ENCODE measurements at places on chromosomes 3 and 15.

GRCh38 chr3:43620831-43621655 is 768 bp downstream of the ANO10 start:
- DNase-seq, result no peak

DNA sequence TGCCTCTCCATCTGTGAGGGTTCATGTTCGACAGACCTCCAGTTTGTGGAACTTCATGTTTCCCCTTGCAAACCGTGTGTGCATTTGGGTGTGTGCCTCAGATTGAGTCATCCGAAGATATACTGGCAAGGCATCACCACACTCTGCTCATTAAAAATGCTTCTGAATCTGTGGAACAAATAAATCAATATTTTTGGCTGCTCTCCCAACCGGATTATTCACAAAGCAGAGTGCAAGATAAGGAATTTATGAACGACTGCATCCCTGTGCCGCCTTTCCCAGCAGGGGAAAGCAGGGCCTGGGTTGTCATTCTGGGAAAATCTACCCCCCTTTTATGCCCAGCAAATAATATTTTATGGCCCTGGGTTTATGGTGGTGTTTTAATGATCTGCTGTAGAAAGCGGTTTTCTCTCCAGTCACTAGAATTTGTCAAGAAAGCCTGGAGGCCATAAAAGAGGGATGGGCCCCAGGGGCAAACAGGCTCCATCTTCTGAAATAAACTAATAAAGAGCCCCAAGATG is 4.2 kb upstream of the WNT5A start:
- DNase-seq, result no peak

DNA sequence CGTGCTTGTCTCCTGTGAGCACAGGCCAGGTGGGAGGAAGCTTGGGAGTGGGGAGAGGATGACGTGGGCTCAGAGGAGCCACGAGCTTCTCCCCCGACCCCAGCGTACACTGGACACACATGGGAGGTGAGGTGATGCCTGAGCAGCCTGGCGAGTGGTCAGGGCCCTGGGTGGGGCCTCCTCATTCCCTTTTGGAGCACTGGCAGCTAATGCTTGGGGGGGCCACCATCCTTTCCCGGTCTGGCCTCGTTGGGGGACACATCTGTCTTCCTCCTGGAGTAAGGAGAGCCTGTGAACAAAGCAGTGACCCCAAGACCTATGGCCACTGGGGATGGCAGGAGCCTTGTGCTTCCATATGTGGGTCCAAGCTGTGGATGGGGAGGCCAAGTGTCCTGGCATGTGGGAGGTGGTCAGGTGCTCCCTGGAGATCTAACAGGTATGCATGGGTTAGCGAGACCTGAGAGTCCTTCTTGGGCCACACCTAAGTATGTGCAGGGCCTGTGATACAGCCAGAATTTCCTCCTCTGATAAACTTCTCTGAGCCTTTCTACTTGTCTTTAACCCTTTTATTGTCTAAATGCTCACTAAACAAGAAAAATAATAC is 9.5 kb downstream of the KLF13 start:
- DNase-seq, result no peak

GRCh38 chr3:67875338-67875737 is 220.9 kb upstream of the SUCLG2 start:
- DNase-seq, result no peak

DNA sequence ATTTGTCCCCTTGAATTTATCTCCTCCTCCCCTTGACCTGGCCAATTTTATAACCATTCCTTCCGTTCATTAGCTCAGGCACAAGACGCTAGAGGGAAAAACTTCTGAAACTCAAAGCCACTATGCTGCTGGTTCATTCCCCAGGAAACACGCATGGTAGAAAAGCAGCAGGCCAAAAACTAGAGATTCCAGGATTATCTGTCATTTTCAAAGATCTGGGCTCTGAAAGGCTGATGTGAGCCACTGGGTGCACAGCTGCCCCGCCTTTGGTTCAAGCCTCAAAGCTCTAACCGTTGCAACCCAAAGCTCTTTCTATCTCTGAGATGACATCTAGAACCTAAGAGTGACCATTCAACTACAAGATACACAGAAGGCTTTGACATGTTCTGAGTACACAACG is 6.1 kb downstream of the ANP32A start:
- DNase-seq, result no peak

- no peak for DNase-seq
These were observed 1.6 kb upstream of the NOX5 start for GRCh38 chr15:69012761-69013364.

DNA sequence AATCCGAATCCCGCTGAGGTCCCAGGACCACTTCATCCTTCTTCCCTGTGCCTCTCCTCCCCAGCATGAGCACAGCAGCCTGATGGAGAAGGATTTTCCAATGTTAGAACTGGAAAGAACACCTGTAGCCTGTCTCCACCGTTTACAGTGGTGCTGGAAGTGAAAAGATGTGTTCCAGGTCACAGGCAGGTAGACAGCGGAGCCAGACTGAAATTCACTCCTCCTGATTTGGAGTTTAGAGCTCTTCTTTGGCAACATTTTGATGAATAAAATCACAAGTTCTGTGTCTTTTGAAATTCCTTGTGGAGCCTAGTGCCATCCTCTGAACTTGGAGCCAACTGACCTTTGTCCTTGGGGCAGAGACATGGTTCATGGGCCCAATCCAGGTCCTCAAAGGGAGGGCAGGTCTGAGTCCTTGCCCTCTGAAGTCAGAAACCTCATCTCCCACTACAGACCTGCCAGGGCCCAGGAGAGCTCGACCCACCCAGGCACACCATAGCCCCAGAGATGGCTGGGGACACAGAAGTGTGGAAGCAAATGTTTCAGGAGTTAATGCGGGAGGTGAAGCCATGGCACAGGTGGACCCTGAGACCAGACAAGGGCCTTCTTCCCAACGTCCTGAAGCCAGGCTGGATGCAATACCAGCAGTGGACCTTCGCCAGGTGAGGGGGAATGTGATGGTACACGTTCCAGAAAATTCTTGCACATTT is at the start of gene RTP3:
Gene RTP3 (plus strand): TSS at position 421 of the 710 bp plus-strand sequence. CDS start 87 bp downstream, at position 508.
- no peak for DNase-seq

DNA sequence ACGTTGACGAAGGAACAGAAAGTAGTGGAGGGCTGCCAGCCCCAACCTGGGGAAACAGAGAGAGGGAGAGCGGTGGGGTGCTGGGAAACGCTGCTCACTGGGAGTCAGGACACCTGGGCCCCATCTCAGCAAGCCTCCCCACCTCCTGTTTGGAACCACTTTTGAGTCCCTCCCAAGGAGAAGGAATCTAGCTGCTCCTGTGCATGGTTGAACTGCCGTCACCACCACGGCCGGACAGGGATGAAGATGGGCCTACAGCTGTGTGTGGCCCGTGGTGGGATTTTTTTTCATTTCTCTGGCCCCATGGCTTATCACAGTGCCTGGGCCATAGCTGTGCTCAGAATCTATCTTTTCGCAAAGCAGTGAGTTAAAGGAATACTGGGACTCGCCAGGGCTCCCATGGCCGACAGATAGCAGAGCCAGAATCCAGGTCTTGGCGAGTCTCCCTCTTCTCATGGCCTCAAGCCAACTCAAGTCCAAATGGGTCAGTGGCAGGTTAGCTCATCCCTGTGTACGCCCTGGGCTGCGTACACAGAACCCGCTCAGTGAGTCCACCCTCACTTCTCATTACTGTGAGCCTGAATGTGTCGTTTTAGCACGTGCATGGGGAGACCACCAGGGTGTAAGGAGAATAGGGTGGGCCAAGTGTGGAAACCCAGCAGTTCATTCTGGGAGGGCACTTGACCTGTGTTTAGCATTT is 271.2 kb downstream of the FAM43A start:
- DNase-seq, result no peak

- DNase-seq, result no peak
These were observed 132.9 kb downstream of the KCNMB2 start for GRCh38 chr3:178669022-178669601.

- no peak for DNase-seq
These were observed 14.7 kb upstream of the MBNL1 start for GRCh38 chr3:152254041-152254440.

GRCh38 chr3:10322352-10322710 is 1.4 kb upstream of the SEC13 start:
- no peak for DNase-seq

- no peak for DNase-seq
These were observed 232.9 kb upstream of the RGMA start for GRCh38 chr15:93321881-93322282.

- DNase-seq, result no peak
These were observed 94.2 kb downstream of the ZBTB20 start for GRCh38 chr3:115052906-115053305.

GRCh38 chr3:160226026-160226907 is 1.0 kb downstream of the C3orf80 start:
- DNase-seq, result peak; percentile 26

GRCh38 chr3:12984023-12984823 is 89.0 kb downstream of the IQSEC1 start:
- peak; percentile 73 for DNase-seq
